ENCODE measurements at places on chromosomes 16 and 17.

DNA sequence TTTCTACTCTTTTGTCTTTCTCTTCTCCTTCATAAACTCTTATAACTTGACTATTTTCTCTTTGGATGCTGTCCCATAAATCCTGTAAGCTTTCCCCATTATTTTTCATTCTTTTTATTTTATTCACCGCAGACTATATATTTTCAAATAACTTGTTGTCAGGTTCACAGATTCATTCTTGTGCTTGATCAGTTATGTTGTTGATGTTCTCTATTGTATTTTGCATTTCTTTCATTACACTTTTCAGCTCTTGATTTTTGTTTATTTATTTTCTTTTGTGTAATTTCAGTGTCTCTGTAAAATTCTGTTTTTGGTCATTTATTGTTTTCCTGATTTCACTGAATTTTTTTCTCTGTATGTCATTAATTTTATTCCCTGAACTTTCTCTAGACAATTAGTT lies 49.2 kb downstream of the EFCAB13 start:
- no peak for DNase-seq

- peak; percentile 40 for DNase-seq
Observed at GRCh38 chr16:47142486-47142820, 1.3 kb downstream of the NETO2 start.

GRCh38 chr16:81500833-81501521 lies 56.4 kb downstream of the CMIP start:
- DNase-seq = no peak

GRCh38 chr16:10601444-10602408 lies 21.3 kb upstream of the EMP2 start:
- no peak for DNase-seq

GRCh38 chr16:29198731-29199521 lies 207.6 kb downstream of the NPIPB11 start:
- no peak for DNase-seq

- DNase-seq = no peak
Observed at GRCh38 chr16:51237207-51237606, 86.1 kb upstream of the SALL1 start.

DNA sequence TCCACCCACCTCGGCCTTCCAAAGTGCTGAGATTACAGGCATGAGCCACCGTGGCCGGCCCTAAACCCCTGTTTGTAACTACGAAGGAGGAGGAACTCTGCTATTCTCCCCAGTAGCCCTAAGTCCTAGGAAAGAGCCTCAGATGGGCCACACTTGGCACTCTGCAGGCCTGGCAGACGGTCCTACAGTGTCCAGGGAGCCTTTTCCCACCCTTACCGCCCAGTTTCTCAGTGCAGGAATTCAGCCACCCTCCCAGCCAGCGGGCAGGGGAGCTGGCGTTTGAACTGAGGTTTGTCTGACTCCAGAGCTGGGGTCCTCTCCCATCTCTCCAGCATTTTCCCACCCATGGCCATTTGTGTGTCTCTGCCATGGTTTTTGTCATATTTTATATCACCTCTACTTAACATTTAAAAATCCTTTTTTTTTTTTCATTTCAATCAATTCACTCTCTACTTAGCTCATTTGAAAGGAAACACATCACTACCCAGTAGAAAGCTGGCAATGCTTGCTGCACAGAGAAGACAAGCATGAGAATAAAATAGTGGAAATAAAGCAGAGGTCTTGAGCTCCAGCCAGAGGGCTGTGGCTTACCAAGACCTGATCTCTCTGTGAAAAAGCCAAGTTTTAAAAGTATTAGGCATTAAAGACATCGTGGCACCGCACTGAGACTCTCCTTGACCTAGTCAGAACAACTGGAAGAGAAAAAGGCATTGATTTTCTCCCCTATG lies 34.9 kb downstream of the BCO1 start:
- DNase-seq = no peak

- no peak for DNase-seq
Observed at GRCh38 chr17:45315648-45316433, 979 bp downstream of the MAP3K14 start.

DNA sequence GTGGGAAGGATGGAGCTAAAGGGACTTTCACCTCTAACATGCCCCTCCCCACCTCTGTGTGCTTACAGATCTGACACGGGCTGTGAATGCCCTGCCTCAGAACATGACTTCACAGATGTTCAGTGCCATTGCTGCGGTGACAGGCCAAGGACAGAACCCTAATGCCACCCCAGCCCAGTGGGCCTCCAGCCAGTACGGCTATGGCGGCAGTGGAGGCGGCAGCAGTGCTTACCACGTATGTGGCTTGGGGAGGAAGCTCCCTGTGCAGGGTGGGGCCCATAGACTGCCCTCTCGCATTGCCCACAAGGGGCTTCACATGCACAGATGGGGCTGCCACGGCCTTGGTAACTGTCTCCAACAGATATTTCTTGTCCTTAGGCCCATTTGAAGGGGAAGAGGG lies 11.4 kb downstream of the PROCA1 start:
- no peak for DNase-seq

- DNase-seq = no peak
Observed at GRCh38 chr16:21646091-21646490, 6.3 kb downstream of the IGSF6 start.

GRCh38 chr17:76986365-76986764 lies 118.2 kb downstream of the MGAT5B start:
- DNase-seq = no peak

- no peak for DNase-seq
Observed at GRCh38 chr16:56226845-56227525, 35.7 kb downstream of the GNAO1 start.

All from NCI-H1092 treated with DMSO at 0.1 percent for 48 hours (cell line).